ENCODE measurements at places on chromosomes 16 and 17. TPM values are rescaled to one million over a fixed set of nuclear protein-coding genes. Genes with fewer than 3 reads are reported as not detected.

- H3K27ac ChIP-seq, result no peak overlapping the region
- H3K27me3 ChIP-seq, result no peaks in the 10 kb centered on the region
- peak; percentile 46 for DNase-seq
- H3K4me1 ChIP-seq, result peaks cover 12% of the 10 kb centered on the region
Measured at GRCh38 chr17:49051269-49051668, 54.1 kb downstream of the IGF2BP1 start.

The ZNF624 gene
- total RNA-seq, result 1.3 TPM

DNA sequence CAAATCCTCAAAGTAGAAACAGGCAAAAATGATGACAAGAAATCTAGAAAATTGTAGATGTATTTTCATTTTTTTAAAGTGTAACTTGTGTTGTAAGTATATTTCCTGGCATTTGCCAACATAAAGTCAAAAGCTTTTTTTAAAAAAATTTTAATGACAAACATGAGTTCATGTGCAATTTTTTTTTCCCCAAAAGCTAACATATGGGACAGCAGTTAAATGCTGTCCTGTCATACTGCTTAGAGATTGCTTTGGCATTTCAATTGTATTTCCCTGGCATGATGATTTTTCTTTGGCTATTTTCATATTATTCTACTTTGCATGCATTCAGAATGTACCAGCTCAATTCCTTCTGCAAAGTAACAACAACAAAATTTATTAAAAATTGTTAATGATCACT is 24.5 kb upstream of the CPPED1 start:
- no peak overlapping the region for H3K4me3 ChIP-seq
- no peaks in the 10 kb centered on the region for H3K36me3 ChIP-seq
- DNase-seq, result no peak
- no peak overlapping the region for H3K27ac ChIP-seq

DNA sequence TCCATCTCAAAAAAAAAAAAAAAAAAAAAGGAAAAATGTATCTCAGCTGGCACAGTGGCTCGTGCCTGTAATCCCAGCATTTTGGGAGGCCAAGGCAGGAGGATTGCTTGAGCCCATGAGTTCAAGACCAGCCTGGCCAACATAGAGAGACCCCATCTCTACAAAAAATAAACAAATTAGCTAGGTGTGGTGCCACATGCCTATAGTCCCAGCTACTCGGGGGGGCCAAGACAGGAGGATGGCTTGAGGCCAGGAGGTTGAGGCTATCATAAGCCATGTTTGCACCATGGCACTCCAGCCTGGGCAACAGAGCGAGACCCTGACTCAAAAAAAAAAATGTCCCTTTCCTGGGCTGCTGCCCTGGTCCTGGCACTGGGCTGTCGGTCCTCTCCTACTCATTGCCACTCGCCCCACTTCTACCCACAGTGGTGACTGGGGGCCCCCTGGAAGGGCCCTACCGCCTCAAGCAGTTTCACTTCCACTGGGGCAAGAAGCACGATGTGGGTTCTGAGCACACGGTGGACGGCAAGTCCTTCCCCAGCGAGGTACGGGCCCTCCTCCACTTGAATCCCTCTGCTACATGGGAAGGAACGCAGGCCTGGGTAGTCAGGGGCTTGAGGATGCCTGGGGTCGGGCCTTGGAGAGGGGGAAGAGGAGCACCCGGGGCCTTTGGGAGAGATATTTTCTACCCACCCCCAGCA is 6.1 kb downstream of the CA7 start:
- no peak overlapping the region for H3K4me3 ChIP-seq
- no peaks in the 10 kb centered on the region for H3K4me1 ChIP-seq
- H3K27me3 ChIP-seq, result peaks cover 5% of the 10 kb centered on the region
- no peak overlapping the region for H3K27ac ChIP-seq
- no peak for DNase-seq

The TERB1 gene
- not detected for total RNA-seq

- no peaks in the 10 kb centered on the region for H3K4me1 ChIP-seq
- DNase-seq, result no peak
- no peak overlapping the region for H3K4me3 ChIP-seq
Measured at GRCh38 chr17:37024181-37024637, 75.5 kb downstream of the AATF start.

DNA sequence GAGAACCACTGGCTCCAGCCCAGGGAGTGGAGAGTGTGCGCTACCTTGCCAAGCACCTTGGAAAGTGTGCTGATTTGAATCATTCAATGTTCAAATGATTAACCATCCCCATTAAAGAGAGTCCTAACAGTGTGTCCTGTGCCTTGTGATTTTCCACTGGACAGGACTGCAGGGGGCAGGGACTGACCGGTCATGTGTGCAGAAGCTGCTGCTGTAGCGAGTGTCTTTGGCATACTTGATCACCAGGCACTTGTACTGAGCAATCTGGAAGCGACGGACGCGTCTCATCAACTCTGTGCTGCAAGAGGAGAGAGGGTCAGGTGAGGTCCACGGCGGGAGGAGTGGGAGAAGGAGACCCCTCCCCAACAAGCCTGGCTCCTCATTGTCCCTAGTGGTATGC is 2.0 kb downstream of the TK1 start:
- no peaks in the 10 kb centered on the region for H3K4me1 ChIP-seq
- H3K27me3 ChIP-seq, result no peaks in the 10 kb centered on the region
- DNase-seq, result no peak
- H3K4me3 ChIP-seq, result peak overlapping the region; percentile 85
- H3K27ac ChIP-seq, result no peak overlapping the region
- H3K36me3 ChIP-seq, result peaks cover 42% of the 10 kb centered on the region

GRCh38 chr16:66905633-66906539 is 12.8 kb downstream of the CDH16 start:
- H3K36me3 ChIP-seq, result no peaks in the 10 kb centered on the region
- no peak overlapping the region for H3K27ac ChIP-seq
- peak; percentile 80 for DNase-seq
- H3K4me1 ChIP-seq, result no peaks in the 10 kb centered on the region
- H3K4me3 ChIP-seq, result no peak overlapping the region

The PERCC1 gene
- total RNA-seq, result not detected

The NOD2 gene
- total RNA-seq, result 0.17 TPM

The SCARF1 gene
- total RNA-seq, result 2.1 TPM

GRCh38 chr16:48146131-48146530 is 9.7 kb downstream of the ABCC12 start:
- no peaks in the 10 kb centered on the region for H3K27me3 ChIP-seq
- no peak overlapping the region for H3K27ac ChIP-seq
- no peak for DNase-seq
- peaks cover 5% of the 10 kb centered on the region for H3K36me3 ChIP-seq

The TM4SF5 gene
- not detected for total RNA-seq

- peak; percentile 93 for DNase-seq
- H3K27me3 ChIP-seq, result no peaks in the 10 kb centered on the region
- peaks cover 5% of the 10 kb centered on the region for H3K4me1 ChIP-seq
Measured at GRCh38 chr17:44137891-44138709, 3.6 kb upstream of the HROB start.

The GUCY2D gene
- total RNA-seq, result 0.35 TPM

DNA sequence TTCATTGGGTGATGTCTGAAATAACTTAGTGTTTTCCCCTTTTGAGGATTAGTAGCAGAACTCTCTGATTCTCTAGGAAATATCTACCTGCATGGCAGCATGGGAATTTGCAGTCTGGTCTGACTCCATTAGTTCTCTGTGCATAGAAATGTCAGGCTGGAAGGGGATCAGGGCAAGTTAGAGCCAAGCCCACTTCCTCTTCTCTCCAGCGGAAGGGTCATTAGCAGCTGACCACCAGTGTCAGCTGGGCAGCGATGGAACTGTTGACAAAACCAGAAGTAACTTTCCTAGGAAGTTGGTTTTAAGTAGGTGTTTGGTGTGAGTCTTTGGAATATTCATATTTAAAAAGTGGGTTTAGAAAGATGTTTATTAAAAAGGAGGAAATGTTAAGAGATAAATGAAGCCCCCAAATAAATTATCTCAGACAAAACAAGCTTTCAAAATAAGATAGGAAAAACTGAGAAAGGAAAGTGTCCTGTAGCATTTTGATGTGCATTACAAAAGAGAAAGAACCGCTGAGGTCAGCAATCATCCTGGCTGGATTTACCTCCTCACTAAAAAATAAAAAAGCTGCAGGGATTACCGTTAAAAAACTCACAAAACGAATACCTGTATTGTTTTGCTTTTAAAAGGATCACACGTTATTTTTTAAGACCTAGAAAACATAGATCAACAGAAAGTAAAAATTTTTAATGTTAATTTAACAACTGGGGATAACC is 32.4 kb upstream of the MMD start:
- peaks cover 3% of the 10 kb centered on the region for H3K4me1 ChIP-seq
- H3K27me3 ChIP-seq, result no peaks in the 10 kb centered on the region
- peak overlapping the region; percentile 58 for H3K4me3 ChIP-seq
- H3K36me3 ChIP-seq, result no peaks in the 10 kb centered on the region
- no peak overlapping the region for H3K27ac ChIP-seq

DNA sequence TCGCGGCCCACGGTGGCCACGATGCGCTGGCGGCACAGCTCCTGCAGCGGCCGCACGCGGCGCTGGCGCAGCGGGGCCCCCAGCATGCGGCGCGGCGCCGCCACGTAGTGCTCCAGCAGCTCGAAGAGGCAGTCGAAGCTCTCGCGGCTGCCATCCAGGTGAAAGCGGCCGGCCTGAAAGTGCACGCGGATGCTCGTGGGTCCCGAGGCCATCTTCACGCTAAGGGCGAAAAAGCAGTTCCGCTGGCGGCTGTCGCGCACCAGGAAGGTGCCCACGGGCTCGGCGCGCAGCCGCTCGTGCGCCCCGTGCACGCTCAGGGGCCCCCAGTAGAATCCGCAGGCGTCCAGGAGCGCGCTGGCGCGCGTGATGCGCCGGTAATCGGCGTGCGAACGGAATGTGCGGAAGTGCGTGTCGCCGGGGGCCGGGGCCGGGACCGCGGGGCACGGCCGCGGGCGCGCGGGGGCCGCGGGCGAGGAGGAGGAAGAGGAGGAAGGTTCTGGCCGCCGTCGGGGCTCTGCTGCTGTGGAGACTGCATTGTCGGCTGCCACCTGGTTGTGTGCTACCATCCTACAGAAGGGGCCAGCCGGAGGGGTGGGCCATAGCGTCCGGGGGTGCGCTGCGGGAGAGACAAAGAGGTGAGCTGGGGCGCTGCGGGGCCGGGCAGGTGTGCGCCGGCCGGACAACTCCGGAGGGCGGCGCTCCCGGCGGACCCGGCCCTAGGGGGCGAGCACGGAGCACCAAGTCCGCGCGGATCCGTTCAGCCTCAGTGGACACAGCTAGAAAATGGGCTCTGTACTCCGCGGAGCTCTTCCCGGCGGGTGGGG is 879 bp downstream of the SOCS1 start:
- peak overlapping the region; percentile 87 for H3K4me3 ChIP-seq
- peaks cover 8% of the 10 kb centered on the region for H3K36me3 ChIP-seq
- no peaks in the 10 kb centered on the region for H3K27me3 ChIP-seq
- peaks cover 3% of the 10 kb centered on the region for H3K4me1 ChIP-seq

GRCh38 chr16:74449470-74449869 is 28.2 kb upstream of the CLEC18B start:
- H3K36me3 ChIP-seq, result peaks cover 24% of the 10 kb centered on the region
- DNase-seq, result no peak
- H3K4me1 ChIP-seq, result no peaks in the 10 kb centered on the region
- no peak overlapping the region for H3K4me3 ChIP-seq

- H3K27me3 ChIP-seq, result no peaks in the 10 kb centered on the region
- H3K4me1 ChIP-seq, result no peaks in the 10 kb centered on the region
- H3K27ac ChIP-seq, result no peak overlapping the region
- H3K36me3 ChIP-seq, result peaks cover 75% of the 10 kb centered on the region
- H3K4me3 ChIP-seq, result no peak overlapping the region
- no peak for DNase-seq
Measured at GRCh38 chr17:44928136-44928535, 12.8 kb upstream of the GFAP start.

GRCh38 chr17:61225178-61225882 is 174.3 kb upstream of the TBX2 start:
- no peaks in the 10 kb centered on the region for H3K36me3 ChIP-seq
- H3K4me1 ChIP-seq, result 0 out of 2 replicates have a peak, but pooled peaks cover 3% of the 10 kb centered on the region
- no peak overlapping the region for H3K27ac ChIP-seq
- H3K4me3 ChIP-seq, result no peak overlapping the region
- no peak for DNase-seq

Measured in H9 (cell line).